ENCODE measurements at places on chromosomes 11 and 22.

- no peak for DNase-seq
Observed at GRCh38 chr11:34147581-34147980, 42.2 kb downstream of the NAT10 start.

DNA sequence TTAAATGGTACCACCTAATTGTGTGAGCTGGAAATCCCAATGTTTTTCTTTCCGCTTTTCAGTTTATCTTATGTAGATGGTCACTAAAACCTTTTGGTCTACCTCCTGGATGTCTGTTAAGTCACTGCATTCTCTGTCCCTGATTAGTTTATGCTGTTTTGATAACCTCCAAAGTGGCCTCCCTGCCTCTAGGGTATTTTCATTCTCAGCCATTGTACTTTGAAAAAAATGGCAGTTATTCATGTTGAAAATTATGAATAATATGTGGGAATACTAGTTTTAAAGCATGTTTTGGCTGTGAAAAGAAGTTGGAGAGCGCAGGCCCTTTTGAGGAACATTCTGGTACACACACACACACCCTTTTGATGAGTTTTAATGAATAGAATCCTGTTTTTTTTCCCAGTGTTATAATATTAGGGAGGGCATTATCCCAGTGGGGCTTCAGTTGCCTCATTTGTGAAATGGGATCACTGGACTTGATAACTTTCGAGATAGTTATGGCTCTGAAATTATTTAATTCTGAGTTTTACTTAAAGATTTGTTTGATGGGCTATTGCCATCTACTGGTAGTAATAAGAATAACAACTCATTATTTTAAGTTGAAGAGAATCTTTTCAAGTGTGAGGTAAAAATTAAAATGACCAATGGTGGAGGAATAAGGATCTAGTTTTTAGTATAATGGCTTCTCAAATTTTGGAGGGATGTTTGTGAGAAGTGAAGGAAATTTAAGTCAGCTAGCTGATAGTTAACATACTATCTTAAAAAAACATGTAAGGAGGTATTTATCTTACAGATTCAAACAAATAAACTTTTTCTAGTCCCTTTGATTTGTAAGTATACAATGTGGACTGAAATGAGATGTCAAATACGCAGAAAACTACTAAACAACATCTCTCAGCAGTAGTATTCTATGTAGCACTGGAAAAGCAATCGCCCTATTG is 3.9 kb downstream of the FDX1 start:
- DNase-seq = peak; percentile 44

GRCh38 chr22:46119093-46119728 is 31.1 kb upstream of the PPARA start:
- no peak for DNase-seq

- DNase-seq = no peak
Observed at GRCh38 chr11:120179057-120179672, 31.7 kb upstream of the OAF start.

GRCh38 chr11:75334402-75334891 is 17.0 kb downstream of the ARRB1 start:
- DNase-seq = no peak

GRCh38 chr11:120331301-120331996 is 4.8 kb upstream of the ARHGEF12 start:
- peak; percentile 85 for DNase-seq

- DNase-seq = peak; percentile 54
Observed at GRCh38 chr11:68113986-68114385, 7.2 kb downstream of the CHKA start.

GRCh38 chr22:36369004-36369921 is 18.5 kb downstream of the MYH9 start:
- DNase-seq = no peak

GRCh38 chr11:130315354-130315970 is 745 bp upstream of the ZBTB44 start:
- no peak for DNase-seq

GRCh38 chr11:12143461-12144258 is 33.3 kb downstream of the MICAL2 start:
- peak; percentile 69 for DNase-seq

DNA sequence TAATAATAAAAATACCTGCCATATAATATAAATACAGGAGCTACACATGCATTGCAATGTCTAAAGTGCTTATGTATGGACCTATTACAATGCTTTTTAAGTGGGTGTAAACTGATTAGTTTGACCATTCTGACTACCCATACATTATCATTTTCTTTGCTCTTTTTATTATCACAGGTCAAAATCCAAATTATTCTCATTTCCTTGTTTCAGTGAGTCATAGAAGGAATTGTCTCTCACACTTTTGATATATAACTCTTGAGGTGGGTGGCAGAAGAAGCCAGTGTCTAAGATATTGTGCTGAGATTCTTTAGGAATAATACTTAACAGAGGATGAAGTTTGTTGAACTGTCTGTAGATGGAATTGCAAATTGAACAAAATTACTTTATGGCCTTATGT is 35.6 kb downstream of the GAS2 start:
- no peak for DNase-seq

- peak; percentile 10 for DNase-seq
Observed at GRCh38 chr11:85628771-85629341, 463 bp downstream of the TMEM126B start.

DNA sequence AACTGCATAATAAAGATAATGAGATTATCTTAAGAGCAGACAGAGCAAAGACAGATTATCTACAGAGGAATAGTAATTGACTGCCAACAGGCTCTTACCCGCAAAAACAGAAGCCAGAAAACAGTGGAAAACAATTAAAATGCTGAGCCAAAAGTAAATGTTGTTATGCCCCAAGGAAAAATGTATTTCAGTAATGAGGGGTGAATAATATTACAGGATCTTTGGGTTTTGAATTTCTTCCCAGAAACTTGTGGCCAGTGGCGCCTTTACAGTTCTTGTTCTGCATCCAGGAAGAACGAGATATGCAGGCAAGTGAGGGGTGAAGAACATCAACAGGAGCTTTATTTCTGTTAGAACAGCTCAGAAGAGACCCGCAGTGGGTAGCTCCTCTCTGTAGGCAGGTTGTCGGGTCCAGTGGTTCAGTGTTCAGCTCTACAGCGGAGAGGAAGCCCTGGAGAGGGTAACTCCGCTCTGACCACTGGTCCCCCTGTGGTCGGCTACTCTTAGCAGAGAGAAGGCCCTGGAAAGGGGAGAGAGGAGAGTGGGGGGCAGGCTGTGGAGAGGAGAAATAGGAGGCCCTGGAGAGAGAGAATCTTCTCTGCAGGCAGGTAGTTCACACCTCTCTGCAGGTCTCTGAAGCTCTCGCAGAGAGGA is 51.8 kb upstream of the SC5D start:
- DNase-seq = no peak

DNA sequence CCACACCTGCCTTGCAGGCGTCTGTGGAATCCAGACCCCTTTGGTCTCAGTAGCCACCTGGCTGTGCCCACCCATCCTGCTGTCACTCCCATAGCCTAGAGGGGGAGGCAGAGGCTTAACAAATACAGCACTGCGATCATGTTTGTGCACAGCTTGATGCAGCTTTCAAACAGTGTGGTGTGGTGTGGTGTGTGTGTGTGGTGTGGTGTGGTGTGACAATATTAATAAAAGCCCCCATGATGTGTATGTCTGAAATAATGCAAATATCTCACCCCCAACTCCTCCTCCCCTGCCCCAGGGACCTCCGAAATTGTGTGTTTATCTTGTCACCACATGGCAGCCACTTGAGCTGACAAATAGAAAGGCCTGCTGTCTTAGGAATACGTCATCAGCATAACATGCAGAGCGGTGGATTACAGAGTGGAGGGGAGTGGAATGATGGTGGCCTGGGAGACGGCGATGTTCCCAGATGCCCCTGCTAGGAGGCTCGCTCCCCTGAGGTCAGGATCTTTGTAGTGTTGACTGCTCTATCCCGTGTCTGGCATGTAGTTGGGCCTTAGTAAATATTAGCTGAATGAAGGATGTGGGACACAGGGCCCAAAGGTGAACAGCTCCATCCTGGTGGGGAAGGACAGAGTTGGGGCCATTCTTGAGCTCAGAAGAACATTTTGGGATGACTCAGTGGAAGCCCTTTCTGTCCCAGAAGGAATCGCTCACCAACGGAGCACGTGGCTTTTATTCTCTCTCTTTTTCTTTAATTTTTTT is 2.8 kb downstream of the PDXP start:
- peak; percentile 77 for DNase-seq

GRCh38 chr22:44171561-44171960 is 9.2 kb upstream of the PARVG start:
- no peak for DNase-seq

- no peak for DNase-seq
Observed at GRCh38 chr22:22761963-22762772, 117.8 kb downstream of the GGTLC2 start.

GRCh38 chr22:50250555-50251476 is at the start of gene HDAC10:
Gene HDAC10 (minus strand): TSS chr22:50251265. CDS start chr22:50251032, 233 bp downstream.
- peak; percentile 86 for DNase-seq

GRCh38 chr22:22583030-22583429 is 24.0 kb upstream of the PRAME start:
- no peak for DNase-seq

DNA sequence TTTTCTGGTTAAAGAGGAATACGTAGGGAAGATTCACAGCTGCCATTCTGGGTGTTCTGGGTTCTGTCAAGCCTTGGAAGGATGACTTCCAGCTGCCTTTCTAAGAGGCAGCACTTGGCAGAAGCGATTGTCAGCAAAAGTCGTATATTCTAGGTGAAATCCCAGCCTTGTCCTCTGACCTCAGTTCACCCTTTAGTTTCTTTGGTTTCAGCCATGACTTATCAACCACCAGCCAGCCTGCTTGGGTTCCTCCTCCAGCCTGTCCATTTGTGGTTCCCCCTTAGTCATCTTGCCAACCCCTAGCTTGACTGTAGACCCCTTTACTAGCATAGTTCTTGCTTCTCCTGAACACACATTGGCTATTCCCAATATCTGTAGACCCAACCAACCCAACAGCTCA is 102.3 kb upstream of the CD44 start:
- no peak for DNase-seq

DNA sequence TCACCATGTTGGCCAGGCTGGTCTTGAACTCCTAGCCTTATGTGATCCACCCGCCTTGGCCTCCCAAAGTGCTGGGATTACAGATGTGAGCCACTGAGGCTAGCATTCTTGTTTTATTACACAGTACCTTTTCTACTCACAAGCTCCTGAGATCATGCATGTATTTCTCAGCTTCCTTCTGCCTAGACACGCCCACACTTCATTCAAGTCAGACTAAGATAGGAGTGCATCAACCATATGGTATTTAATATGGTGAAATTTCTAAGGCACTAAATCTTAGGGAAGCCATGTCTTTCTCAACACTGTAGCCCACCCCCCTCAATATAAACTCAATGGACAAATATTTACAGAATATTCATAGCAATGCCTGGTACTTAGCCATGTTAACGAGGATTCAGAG is 62.1 kb downstream of the SLC25A17 start:
- peak; percentile 74 for DNase-seq

GRCh38 chr22:45932071-45932470 is 44.9 kb downstream of the WNT7B start:
- DNase-seq = peak; percentile 12

DNA sequence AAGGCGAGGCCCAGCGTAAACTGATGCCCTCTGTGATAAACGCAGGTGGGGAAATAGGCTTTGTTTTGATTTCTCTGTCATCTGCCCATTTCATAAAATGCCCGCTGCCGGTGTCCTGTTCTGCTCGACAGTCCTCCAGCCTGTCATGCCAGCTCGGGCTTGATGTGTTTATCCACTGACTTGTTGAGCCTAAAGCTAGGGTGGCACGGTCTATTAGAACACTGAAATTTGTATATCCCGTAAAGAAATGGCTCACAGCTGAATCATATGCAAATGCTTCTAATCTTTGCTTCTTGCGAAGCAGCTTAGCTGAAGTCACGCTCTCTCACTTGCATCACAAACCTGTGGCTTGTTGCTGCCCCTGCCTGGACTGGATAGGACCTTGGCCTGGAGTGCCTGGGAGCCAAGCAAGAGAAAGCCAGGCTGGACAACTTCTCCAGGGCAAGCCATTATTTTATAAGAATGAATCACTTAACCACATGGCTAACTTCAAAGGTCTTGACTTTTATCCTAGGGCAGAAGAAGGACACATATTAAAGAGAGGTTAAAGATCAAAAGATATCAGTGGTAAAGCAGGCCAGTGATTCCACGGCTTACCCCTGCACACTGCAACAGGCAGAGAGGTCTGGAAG is 33.1 kb downstream of the EHF start:
- peak; percentile 99 for DNase-seq

DNA sequence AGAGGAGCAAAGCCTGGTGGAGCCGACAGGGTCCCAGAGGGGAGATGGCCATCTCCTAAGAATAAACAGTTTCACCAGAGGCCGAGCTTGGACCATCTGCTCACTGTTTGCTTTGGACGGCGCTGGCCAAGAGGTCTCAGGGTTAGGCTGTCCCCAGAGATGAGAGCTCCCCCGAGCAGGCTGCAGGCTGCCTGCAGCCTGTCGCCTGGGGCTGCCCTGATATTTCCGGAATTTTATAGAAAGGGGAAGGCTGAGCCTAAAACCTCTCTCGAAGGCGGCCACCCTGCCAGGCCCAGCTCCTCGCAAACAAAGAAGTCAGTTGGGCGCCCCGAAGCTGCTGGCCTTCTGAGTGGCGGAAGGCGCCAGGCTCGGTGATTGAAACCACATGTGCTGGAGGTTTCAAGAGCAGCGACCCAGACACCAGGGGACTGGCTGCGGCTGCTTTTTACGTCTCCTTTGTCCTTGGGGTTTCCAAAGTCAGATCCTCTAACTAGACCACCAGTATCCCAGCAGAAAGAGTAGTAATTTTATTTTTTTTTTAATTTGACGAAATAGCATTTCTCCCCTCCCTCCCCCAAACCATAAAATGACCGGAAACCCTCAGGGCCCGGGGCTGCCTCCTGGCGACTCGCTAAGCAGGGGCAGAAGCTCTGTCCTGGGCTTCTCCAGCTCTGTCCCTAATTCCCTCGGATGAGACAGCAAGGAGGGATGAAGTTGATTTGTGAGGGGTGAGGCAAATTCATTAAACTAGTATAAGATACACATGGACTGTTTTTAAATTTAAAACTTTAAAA is 57.4 kb downstream of the CLMP start:
- DNase-seq = peak; percentile 74

- no peak for DNase-seq
Observed at GRCh38 chr11:39345834-39346442, 2113.5 kb downstream of the LRRC4C start.

DNA sequence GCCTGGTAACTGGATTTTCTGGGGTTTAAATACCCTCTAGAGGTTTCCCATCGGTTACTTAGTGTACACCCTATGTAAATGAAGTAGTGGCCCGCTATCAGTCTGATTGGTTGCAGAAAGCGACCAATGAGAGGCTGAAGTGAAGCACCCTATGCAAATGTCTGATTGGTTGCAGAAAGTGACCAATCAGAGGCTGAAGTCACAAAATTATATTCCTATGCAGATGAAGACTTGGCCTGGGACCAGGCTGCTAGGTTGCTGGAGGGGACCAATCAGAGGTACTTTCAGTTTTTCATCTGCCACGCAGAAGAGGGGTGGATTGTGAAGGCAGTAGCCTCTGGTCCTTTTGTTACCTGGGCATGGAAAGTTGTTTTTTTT is 134.8 kb downstream of the TBC1D22A start:
- no peak for DNase-seq

- DNase-seq = no peak
Observed at GRCh38 chr11:15843309-15843872, 513.0 kb downstream of the SOX6 start.

Measured in iris pigment epithelial cell (primary cell).